ENCODE measurements at places on chromosomes 1 and 21.

- no peak for DNase-seq
These were observed 16.3 kb downstream of the PHGDH start for GRCh38 chr1:119727991-119728390.

- no peak for DNase-seq
These were observed 985 bp downstream of the SYT6 start for GRCh38 chr1:114152508-114153260.

- no peak for DNase-seq
These were observed 3.6 kb downstream of the CACNA1S start for GRCh38 chr1:201108614-201109013.

- DNase-seq = no peak
These were observed 9.5 kb downstream of the LSS start for GRCh38 chr21:46218906-46219590.

- no peak for DNase-seq
These were observed 9.9 kb upstream of the NCF2 start for GRCh38 chr1:183600136-183600535.

Measured in T1000 (cell line).